Endothelial cell of umbilical vein (primary cell): ENCODE measurements at places on chromosomes 11 and 22. TPM values are rescaled to one million over a fixed set of nuclear protein-coding genes. Genes with fewer than 3 reads are reported as not detected.

Gene SCN4B
- 0.13 and 0.23 TPM in 2 replicates for total RNA-seq

Gene CCDC87
- 0.22 and 0.28 TPM in 2 replicates for total RNA-seq

Gene KRTAP5-8
- not detected in 2 replicates for total RNA-seq

Gene GUCY1A2
- 0.02 and 0.12 TPM in 2 replicates for total RNA-seq

Gene FOLH1
- 0.53 and 1.4 TPM in 2 replicates for total RNA-seq

Gene ANO3
- not detected in 2 replicates for total RNA-seq

Gene KRTAP5-7
- total RNA-seq = not detected in 2 replicates

Gene FIBIN
- total RNA-seq = not detected in 2 replicates

Gene NDUFV1
- total RNA-seq = 179 and 191 TPM in 2 replicates

Gene TBC1D22A
- 32.4 and 32.9 TPM in 2 replicates for total RNA-seq

Gene CSRP3
- total RNA-seq = not detected in 2 replicates

Gene OR5A2
- total RNA-seq = not detected in 2 replicates
